ENCODE measurements at places on chromosomes 11 and 22. TPM values are rescaled to one million over a fixed set of nuclear protein-coding genes. Genes with fewer than 3 reads are reported as not detected.

Gene C1QTNF4
- total RNA-seq = 3.4 TPM

Gene VPREB1
- not detected for total RNA-seq

Gene SMC1B
- total RNA-seq = not detected

Gene ROBO3
- 18.9 TPM for total RNA-seq

Gene TMPRSS6
- not detected for total RNA-seq

DNA sequence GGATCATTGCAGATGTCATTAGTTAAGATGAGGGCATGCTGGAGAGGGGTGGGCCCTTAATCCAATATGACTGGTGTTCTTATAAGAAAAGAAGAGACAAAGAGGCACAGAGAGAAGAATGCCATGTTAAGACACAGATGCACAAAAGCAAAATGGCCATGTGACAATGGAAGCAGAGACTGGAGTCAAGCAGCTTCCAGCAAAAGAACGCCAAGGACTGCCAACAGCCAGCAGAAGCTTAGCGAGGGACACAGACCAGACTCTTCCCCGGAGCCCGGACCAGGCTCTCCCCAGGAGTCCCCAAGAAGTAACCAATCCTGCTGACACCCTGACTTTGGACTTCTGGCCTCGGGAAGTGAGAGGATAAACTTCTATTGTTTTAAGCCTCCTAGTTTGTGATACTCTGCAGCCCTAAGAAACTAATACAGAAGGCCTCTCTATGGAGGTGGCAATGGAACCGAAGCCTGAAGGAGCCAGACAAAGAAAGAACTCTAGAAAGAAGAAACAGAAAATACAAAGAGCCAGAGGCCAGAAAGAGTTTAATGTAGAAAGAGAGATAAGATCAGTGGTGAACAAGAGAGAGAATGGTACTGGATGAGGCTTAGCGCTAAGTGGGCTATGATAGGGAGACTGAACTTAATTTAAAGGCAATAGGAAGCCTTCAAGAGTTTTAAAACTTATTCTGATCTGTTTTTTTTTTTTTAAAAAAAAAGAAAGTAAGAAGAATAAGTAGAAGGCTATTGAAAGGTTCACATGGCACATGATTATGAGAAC is 27.7 kb downstream of the PRCP start:
- no peaks in the 10 kb centered on the region for H3K27me3 ChIP-seq
- DNase-seq = no peak
- H3K36me3 ChIP-seq = no peaks in the 10 kb centered on the region
- H3K27ac ChIP-seq = no peak overlapping the region
- no peak overlapping the region for H3K4me3 ChIP-seq
- peaks cover 53% of the 10 kb centered on the region for H3K4me1 ChIP-seq

GRCh38 chr11:73268671-73269271 is 3.4 kb upstream of the P2RY6 start:
- H3K4me3 ChIP-seq = no peak overlapping the region
- no peaks in the 10 kb centered on the region for H3K27me3 ChIP-seq
- H3K27ac ChIP-seq = no peak overlapping the region
- no peak for DNase-seq
- H3K4me1 ChIP-seq = peaks cover 6% of the 10 kb centered on the region

GRCh38 chr22:40958299-40958698 is 7.1 kb downstream of the RBX1 start:
- no peaks in the 10 kb centered on the region for H3K4me1 ChIP-seq
- H3K27me3 ChIP-seq = no peaks in the 10 kb centered on the region
- DNase-seq = no peak
- H3K36me3 ChIP-seq = peaks cover 34% of the 10 kb centered on the region
- no peak overlapping the region for H3K4me3 ChIP-seq
- no peak overlapping the region for H3K27ac ChIP-seq

DNA sequence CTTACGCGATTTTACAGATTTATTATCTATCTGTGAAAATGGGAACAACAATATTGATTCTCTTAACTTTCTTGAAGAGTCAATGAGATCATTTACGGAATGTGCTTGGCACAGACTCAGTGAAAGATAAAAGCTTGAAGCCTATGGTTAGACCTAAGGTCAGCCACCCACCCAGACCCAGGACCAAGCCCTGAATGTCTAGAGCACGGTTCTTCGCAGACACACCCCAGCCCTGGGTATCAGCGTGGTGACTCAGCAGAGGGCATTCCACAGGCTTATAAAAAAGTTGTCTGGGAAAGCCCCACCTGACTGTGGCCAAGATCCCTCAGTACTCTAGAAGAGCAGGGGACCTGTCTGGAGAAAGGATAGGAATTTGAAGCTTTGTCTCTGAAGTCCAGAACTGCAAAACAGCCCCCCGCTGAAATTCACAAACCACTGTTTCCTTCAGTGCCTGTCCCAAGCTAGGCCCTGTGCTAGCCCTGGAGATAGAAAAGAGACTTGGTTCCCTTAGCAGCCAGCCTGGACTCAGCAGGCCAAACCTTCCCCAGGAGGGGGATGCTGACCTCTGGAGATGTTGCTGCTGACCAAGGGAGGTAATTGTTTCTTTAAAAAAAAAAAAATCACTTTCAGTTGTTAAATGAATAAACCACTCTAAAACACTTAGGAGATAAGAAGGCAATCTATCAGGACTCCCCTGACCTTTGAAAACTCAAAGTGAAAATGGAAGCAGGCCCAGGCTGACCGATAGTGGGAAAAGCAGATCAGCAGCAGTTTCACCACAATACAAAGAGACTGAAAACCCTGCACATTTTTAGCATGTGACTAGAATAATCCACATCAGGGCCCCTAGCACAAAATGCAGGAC is 114.0 kb downstream of the ABTB2 start:
- H3K27me3 ChIP-seq = no peaks in the 10 kb centered on the region
- H3K27ac ChIP-seq = no peak overlapping the region
- H3K4me1 ChIP-seq = peaks cover 23% of the 10 kb centered on the region
- no peaks in the 10 kb centered on the region for H3K36me3 ChIP-seq
- no peak for DNase-seq

- no peak for DNase-seq
- no peaks in the 10 kb centered on the region for H3K27me3 ChIP-seq
- H3K4me3 ChIP-seq = no peak overlapping the region
- no peak overlapping the region for H3K27ac ChIP-seq
Observed at GRCh38 chr11:108534274-108534882, 36.2 kb upstream of the POGLUT3 start.

GRCh38 chr22:42939451-42939881 is 75.5 kb downstream of the PACSIN2 start:
- H3K27me3 ChIP-seq = no peaks in the 10 kb centered on the region
- DNase-seq = no peak
- peaks cover 83% of the 10 kb centered on the region for H3K4me1 ChIP-seq
- no peak overlapping the region for H3K4me3 ChIP-seq

GRCh38 chr22:35488513-35488912 is 52.1 kb upstream of the RASD2 start:
- H3K4me1 ChIP-seq = no peaks in the 10 kb centered on the region
- H3K27me3 ChIP-seq = no peaks in the 10 kb centered on the region
- H3K27ac ChIP-seq = no peak overlapping the region
- H3K4me3 ChIP-seq = no peak overlapping the region

DNA sequence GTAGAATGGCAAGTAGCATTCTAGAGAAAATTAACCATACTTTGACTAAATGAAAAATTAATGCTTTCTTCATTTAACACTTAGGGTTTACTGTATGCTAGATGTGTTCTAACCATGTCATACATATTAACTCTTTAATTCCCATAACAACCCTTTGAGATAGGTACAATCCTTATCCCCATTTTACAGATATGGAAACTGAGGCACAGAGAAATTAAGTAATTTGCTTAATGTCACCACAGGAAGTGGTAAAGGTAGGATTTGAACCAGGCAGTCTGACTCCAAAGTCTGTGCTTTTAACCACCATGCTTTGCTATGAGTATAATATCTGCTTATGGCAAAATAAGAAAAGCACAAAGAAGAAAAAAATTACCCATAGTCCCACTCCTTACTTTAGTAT is 59.5 kb downstream of the LIF start:
- H3K27me3 ChIP-seq = no peaks in the 10 kb centered on the region
- no peak overlapping the region for H3K4me3 ChIP-seq
- no peaks in the 10 kb centered on the region for H3K36me3 ChIP-seq
- no peak overlapping the region for H3K27ac ChIP-seq
- H3K4me1 ChIP-seq = no peaks in the 10 kb centered on the region

- H3K4me3 ChIP-seq = no peak overlapping the region
- H3K27ac ChIP-seq = peak overlapping the region; percentile 71
- no peak for DNase-seq
Observed at GRCh38 chr22:44685384-44686056, 16.5 kb upstream of the PRR5 start.

Data from vagina (tissue), 2 donors.